Neural progenitor cell (in vitro differentiated cells): ENCODE measurements at places on chromosomes 13 and 19.

GRCh38 chr19:58118979-58119733 lies 21.1 kb upstream of the ZSCAN18 start:
- DNase-seq: no peak

- DNase-seq: no peak
Observed at GRCh38 chr13:20544201-20544923, 18.7 kb upstream of the CRYL1 start.

- no peak for DNase-seq
Observed at GRCh38 chr13:100589178-100589725, 663 bp upstream of the GGACT start.

GRCh38 chr19:49106648-49107135 lies 7.5 kb upstream of the LIN7B start:
- DNase-seq: peak; percentile 76

DNA sequence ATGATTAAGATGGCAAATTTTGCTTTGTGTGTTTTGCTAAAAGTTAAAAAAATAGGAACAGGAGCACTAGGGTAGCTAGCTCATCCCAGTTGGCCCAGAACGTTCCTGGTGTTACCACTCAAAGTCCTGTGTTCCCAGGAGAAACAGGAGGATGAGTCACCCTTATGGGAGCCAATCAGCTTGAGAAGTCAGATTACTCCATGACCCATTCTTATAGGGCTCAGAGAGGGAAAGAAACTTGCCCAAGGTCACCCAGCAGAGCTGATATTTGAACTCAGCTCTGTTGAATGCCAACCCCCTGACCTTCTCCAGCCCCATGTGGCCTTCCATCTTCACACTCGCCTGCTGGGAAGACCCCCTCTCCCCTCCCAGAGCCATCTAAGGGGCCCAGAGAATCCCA lies 13.0 kb downstream of the NMRK2 start:
- no peak for DNase-seq

DNA sequence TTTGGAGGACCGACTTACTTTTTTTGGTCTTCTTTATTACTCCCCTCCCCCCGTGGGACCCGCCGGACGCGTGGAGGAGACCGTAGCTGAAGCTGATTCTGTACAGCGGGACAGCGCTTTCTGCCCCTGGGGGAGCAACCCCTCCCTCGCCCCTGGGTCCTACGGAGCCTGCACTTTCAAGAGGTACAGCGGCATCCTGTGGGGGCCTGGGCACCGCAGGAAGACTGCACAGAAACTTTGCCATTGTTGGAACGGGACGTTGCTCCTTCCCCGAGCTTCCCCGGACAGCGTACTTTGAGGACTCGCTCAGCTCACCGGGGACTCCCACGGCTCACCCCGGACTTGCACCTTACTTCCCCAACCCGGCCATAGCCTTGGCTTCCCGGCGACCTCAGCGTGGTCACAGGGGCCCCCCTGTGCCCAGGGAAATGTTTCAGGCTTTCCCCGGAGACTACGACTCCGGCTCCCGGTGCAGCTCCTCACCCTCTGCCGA lies 409 bp downstream of the FOSB start:
- peak; percentile 68 for DNase-seq
